ENCODE measurements at places on chromosomes 13 and 19.

- no peak for DNase-seq
Observed at GRCh38 chr13:114279146-114279545, 2.3 kb upstream of the UPF3A start.

DNA sequence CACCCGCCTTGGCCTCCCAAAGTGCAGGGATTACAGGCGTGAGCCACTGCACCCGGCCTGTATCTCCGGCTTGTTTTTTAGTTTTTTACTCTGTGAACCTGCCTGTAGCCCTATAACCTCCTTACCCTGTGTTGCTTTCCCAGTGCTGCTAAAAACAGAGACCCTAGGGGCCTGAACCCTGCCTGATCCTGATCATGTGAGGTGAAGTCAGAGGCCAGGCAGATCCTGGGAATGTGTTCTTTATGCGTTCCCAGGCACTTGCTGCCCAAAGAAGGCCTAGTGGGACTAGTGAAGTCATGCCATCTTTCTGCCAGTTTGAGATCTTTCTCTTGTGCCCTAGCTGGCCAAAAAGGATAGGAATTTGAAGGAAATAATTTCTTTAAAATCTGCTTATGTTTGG is 4.6 kb downstream of the UBA2 start:
- DNase-seq, result no peak

DNA sequence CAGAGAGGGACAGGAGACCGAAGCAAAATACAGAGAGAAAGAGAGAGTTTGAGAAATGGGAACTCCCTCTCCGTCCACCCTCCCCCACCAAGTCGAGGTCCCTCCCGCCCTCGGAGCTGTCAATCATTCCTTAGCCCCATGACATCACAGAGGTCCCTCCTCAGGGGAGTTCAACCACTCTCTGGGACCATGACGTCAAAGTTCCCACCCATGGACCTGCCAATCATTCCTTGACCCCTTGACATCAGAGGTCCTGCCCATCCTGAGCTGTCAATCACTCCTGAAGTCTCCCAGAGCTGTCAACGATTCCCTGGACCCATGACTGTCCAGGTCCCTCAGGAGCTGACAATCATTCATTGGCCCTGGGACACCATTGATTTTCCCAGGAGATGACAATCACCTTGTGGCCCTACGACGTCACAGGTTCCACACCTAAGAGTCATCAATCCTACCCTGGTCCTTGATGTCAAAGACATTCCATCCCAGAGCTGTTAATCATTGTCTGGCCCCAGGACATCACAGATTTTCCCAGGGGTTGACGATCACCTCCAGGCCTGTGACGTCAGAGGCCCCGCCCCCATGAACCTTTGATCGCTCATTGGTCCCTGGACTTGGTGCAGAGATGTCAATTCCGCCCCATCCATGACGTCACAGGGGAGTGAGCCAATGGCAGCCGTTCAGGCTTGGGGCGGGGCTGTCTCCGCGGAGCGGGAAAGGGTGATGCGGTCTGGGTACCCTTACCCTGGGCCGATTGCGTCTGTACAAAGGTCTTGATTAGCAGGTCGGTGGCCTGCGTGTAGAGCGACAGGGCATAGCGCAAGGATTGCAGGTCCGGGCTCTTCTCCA is 61.7 kb downstream of the COLGALT1 start:
- DNase-seq, result no peak

- no peak for DNase-seq
Observed at GRCh38 chr13:46378411-46378810, 8.6 kb downstream of the RUBCNL start.

- no peak for DNase-seq
Observed at GRCh38 chr19:47539747-47540311, 25.0 kb upstream of the NAPA start.

Data from GM03348 (cell line).